ENCODE measurements at places on chromosomes 5 and 9.

GRCh38 chr5:43063721-43064171 lies 23.6 kb upstream of the ANXA2R start:
- DNase-seq = no peak

- no peak for DNase-seq
Measured at GRCh38 chr9:100106616-100107015, 7.6 kb downstream of the INVS start.

GRCh38 chr5:124701016-124701415 lies 45.4 kb downstream of the ZNF608 start:
- no peak for DNase-seq

DNA sequence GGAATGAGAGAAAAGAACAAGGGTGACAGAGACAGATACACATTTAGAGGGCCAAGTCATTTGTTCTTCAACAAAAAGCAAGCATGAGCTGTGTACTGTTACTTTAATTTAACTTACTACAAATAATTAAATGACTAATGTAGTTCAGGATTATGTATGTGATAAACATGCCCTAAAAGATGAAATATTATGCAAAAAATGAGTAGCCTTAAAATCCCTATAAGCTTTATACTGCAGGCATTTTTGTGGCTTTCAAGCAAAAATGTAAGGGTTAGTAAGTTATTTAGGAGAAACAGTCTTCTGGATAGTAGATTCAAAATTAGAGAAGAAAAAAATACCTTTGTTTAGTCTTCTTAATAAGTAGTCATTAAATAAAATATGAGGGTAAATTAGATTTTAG lies 431.2 kb downstream of the CSNK1G3 start:
- DNase-seq = no peak

DNA sequence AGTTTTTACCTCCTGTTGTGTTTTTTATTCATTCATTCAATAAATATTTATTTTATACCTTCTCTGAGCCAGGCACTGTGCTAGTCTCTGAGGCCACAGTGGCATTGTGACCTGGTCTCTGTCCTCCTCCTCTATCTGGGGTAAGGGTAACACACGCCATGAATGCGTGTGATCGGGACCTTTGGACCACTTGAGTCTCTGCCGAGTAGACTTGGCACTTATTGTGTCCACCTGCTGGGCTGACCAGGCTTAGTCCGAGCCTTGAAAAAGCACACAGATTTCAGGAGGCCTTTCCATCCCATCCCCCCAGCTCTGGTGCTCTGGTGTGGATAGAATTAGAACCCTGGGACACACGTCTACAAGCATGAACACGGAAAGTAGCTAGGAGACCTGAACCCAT lies 58.7 kb downstream of the ERGIC1 start:
- no peak for DNase-seq

DNA sequence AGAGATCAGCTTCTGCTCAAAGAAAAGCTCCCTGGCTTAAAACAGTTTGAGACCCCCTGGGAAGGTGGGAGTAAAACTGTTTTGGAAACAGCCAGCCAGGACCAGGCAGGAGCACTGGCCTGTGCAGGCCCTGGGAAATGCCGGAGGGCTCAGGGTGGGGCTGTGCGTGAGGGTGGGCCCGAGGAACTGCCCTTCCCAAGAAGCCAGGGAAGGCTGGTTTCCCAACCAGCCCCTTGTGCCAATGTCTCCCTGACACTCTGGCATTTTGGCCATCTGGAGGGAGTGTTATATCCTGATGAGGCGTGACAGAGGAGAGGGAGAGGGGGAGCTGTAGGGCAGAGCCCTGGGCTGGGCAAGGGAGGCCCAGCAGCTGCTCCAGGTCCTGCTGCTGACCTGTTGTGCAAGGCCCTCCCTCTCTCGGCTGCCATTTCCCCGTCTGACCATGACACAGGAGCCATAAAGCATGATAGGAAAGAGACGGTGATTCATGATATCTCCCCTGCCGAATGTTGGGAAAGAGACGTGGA lies 16.1 kb downstream of the OLFML2A start:
- DNase-seq = no peak

- no peak for DNase-seq
Measured at GRCh38 chr9:126698251-126698650, 84.5 kb downstream of the LMX1B start.

DNA sequence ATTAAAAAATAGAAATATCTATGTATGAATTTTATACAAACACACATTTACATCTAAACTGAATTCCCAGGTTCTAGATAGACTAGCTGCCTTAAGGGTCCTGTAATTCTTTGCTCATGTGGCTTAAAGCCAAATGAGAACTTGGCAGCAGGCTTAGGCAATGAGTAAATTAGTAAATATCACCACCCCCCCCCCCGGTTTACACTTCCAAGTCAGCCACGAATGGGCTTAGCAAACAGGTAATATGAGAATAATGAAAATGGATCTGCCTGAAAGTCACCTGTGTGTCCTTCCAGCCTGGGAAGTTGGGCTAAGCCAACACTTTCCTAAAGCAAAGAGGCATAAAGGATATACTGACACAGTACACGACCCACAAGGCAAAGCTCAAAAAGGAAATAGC lies 108.6 kb downstream of the KLHL3 start:
- DNase-seq = no peak
